ENCODE measurements at places on chromosomes 1 and 21. TPM values are rescaled to one million over a fixed set of nuclear protein-coding genes. Genes with fewer than 3 reads are reported as not detected.

The GPR3 gene
- total RNA-seq, result 1.5 TPM

The RAB13 gene
- 29.9 TPM for total RNA-seq

The KCNK1 gene
- not detected for total RNA-seq

The SH2D5 gene
- total RNA-seq, result 1.2 TPM

The FAAH gene
- total RNA-seq, result 1.7 TPM

The OR2L5 gene
- 0.22 TPM for total RNA-seq

The HTR1D gene
- 0.20 TPM for total RNA-seq

Data from glutamatergic neuron (in vitro differentiated cells).